ENCODE measurements at places on chromosomes 12 and 14.

GRCh38 chr12:78719721-78720120 is 144.9 kb upstream of the SYT1 start:
- DNase-seq: no peak

GRCh38 chr12:56151672-56152131 is 685 bp upstream of the MYL6B start:
- peak; percentile 36 for DNase-seq

- no peak for DNase-seq
Measured at GRCh38 chr12:27382171-27382795, 49.6 kb downstream of the BMAL2 start.

DNA sequence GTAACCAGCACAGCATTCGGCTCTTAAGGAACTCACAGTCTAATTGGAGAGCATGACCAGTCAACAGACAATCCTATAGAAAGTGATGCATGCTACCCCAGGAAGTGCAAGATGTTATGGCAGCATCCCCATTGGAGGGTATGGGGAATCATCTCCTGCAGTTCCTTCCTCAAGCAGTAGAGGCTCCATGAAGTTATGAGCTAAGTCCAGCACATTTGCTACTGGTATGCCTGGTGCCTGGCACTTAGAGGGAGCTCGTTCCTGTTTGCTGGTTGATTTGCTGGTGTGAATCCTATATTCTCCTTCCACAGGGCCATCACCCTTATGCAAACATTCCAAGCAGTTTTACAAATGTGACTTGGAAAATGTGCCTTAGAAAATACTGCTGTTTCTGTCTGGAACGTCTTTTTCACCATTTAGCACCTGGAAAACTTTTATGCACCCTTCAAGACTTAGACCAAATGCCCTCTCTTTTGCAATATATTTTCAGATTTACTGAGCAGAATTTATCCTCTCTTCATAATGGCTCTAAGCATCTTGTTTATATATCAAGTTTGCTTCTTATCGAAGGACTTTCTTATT is 136.1 kb upstream of the WSCD2 start:
- no peak for DNase-seq

GRCh38 chr12:89393551-89394121 is 41.3 kb upstream of the DUSP6 start:
- no peak for DNase-seq

GRCh38 chr12:49621651-49622500 is 1.5 kb upstream of the PRPF40B start:
- no peak for DNase-seq

GRCh38 chr12:21476949-21477348 is 24.5 kb downstream of the RECQL start:
- DNase-seq: no peak

- DNase-seq: no peak
Measured at GRCh38 chr14:95681153-95681552, 5.1 kb upstream of the TCL1B start.

GRCh38 chr14:26191123-26191522 is 406.7 kb downstream of the NOVA1 start:
- no peak for DNase-seq

GRCh38 chr14:93984987-93985410 is 8.6 kb upstream of the ASB2 start:
- no peak for DNase-seq

DNA sequence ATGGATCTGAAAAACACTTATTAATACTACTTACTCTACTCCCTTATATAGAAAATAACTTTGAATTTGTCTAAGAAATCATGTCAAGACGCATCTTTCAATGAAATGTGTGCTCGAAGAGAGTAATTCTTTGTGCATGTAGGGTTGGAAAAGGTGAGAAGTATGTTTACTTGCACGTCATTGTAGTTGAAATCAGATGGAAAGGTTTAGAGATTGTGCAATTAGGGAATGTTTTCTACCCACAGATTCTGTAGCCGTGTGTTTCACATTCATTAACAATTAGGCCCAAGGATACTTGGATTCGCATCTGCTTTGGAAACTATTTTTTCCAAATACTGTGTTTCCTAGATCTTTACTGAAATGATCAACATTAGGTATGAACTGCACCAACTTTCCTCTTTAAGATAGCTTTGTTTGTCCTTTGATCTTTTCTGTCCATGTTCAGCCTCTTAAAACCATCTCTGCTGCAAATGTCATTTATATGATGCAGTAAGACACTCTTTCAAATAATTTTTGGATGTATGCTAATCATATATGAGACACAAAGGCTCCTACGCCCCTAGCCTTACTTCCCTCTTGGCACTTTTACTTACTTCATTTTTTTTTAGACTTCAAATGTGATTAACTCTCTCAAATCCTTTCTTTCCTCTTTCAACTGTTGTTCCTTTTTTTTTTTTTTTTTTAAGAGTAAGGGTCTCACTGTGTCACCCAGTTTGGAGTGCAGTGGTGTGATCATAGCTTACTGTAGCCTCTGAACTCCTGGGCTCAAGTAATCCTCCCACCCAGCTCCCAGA is 58.0 kb upstream of the PSMA6 start:
- DNase-seq: no peak

GRCh38 chr14:21672116-21672515 is 1.5 kb downstream of the OR4E1 start:
- no peak for DNase-seq

DNA sequence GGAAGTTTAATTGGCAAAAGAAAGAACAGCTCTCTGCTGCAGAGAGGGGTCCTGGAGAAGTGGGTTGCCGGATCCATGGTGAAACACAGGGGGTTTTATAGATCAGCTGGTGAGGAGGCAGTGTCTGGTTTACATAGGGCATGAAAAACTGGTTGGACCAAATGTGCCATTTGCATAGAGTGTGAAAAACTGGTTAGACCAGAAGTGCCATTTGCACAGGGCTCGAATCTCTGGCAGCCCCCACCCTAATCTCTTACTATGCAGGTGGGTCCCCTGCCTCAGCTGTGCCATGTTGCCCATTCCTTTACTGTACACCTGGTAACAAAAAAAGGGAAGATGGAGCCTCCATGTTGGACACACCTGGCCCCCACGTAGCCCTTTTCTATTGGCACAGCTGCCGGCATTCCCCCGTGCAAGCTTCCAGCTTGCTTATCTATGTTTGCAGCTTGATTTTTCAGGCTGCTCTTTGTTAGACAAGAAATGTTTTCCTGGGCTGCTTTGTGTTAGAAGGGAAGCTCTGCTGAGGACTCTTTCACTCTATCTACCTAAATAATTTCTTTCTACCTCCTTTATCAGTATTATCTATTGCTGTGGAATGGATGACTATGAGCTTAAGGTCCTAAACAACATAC is 61.1 kb upstream of the TMEM132D start:
- DNase-seq: no peak

DNA sequence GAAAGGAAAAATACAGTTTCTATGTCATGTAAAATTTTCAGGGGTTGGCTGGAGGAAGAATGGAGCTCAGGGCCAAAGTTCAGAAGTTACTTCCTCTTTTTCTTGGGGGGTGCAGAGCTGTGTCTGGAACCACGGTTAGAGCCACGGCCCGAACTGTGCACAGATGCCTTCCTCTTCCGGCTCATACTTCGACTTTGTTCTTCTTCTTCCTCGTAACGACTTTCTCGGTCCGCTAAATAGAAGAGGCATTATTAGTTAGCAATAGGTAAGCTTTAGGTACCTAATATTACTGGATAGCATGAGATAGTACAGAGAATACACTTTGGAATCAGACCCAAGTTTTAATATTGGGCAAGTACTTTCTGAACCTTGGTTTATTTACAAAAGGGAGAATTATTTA is 31.2 kb downstream of the SUPT16H start:
- DNase-seq: no peak
